ENCODE measurements at places on chromosomes 2 and 18.

DNA sequence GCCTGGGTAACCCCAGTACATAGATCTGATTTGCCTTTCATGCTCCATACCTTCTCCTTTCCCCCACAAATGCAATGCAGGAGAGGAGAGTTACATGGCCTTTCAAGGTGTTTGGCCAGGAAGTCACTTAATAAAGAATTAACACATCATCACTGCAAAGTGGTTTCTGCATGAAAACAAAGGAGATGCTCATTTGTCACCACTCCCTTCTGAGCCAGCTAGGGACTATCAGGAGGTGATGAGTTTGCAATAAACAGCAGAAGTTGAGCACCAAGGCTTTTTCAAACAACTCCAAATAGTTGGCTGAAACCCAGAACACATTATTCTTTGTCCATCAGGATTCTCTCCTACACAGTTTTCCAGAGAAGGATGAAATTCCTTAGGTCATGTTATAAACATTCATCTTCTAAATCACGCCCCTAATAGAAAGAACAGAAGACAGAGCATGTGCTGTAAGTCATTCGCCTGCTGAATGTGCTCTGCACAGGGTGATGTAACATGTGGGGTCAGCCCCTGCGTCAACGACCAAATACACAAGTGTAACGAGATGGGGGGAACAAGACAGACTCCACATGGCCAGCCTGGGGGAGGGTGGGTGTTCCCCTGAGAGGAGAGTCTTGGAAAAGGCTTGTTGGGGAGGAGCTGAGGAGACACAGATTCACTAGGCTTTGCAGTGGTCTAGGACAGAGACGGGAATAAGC lies 87.3 kb upstream of the RMDN2 start:
- no peak for DNase-seq

GRCh38 chr2:183543731-183544130 lies 419.5 kb downstream of the NUP35 start:
- no peak for DNase-seq

- DNase-seq: no peak
Measured at GRCh38 chr2:152858594-152859265, 140.3 kb downstream of the ARL6IP6 start.

GRCh38 chr2:595831-596592 lies 81.2 kb downstream of the TMEM18 start:
- no peak for DNase-seq
